ENCODE measurements at places on chromosomes 6 and 20. TPM values are rescaled to one million over a fixed set of nuclear protein-coding genes. Genes with fewer than 3 reads are reported as not detected.

TOMM34 gene
- total RNA-seq, result 39.2 TPM

DAAM2 gene
- 0.04 TPM for total RNA-seq

CD109 gene
- total RNA-seq, result 68.4 TPM

NNAT gene
- not detected for total RNA-seq

FAM209A gene
- 0.28 TPM for total RNA-seq

CYP21A2 gene
- total RNA-seq, result not detected

HLA-DRB5 gene
- not detected for total RNA-seq

OR2B6 gene
- not detected for total RNA-seq

ABRACL gene
- total RNA-seq, result 43.5 TPM

PPP1R11 gene
- 41.1 TPM for total RNA-seq

PPP1R16B gene
- total RNA-seq, result 0.15 TPM

TREM2 gene
- not detected for total RNA-seq

ISM1 gene
- total RNA-seq, result 0.24 TPM

POPDC3 gene
- total RNA-seq, result 24.4 TPM

All from A549 treated with Mapracorat at 1 μM for 4 hours (cell line).